Activated naive CD4-positive, alpha-beta T cell (primary cell): ENCODE measurements at places on chromosomes 1 and 21.
A peak's percentile ranks its signal among the peaks of the same experiment; 100 is the strongest.

DNA sequence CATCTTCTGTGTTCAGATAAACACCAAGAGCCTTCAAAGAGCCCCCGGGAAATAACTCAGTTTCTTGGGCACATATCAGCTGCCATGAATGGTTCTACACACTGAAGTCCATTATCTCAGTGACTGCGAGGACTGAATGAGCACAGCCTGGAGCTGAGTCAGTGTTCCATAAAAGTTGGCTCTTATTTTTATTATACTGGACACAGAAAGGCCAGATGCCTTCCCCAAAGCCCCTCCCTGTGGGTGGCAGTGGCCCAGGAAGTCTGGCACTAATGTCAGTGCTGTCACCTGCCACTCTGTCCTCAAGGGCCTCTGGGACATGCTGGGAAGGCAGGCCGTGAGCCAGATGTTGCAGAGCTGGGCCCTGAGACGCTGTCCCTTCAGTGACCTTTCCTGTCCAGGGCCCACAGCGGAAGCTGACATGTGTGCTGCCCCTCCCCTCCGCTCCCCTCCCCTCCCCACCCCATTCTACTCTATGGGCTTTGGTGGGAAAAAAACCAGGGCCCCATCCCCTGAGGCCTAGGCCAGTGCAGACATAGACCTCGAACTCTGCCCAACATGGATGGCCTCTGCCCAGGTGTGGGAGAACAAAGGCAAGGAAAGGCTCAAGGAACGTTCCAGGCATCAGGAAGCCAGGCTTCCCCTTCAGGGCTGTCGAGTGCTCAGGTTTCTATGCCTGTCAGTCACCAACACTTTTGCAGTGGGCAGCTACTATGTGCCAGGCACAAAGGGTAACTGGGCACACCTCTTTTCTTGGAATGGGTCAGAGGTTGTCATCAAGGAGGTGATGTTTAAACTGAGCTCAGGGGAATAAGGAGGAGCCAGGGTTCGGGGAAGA is 22.4 kb upstream of the NPPB start:
- DNase-seq = no peak

DNA sequence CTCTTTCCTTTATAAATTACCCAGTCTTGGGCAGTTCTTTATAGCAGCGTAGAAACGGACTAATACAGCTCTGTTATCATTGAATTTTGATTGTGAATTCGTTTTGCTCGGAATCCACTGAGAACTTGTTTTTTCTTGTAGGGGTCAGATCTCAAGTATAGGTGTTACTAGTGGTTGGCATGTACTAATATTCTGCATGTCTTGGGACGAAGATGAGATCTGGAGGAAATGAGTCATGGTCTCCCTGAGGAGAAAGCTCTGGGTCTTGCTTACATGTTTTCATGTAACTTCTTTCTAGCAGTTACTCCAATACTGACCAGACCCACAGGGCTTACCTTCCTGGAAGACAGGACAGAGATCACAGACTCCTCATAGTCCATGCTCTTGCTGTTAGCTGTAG is 30.3 kb downstream of the ZSCAN20 start:
- no peak for DNase-seq

GRCh38 chr1:204384636-204385352 is 25.1 kb upstream of the PLEKHA6 start:
- DNase-seq = no peak

DNA sequence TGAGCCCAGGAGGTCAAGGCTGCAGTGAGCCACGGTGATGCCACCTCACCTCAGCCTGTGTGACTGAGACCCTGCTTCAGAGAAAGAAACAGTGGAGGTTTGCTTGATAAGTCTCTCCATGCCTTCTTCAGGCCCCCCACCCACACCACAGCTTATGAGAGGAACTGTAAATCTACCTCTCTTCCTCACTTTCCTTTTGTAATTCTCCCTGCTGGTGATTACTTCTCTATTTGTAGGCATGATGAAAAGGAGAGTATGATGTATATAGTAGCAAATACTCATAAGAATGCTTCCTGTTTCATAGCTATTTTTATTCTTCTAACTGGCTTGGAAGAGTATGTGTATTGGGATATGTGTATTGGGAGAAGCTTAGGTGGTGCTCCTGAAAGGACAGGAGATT is 186.3 kb downstream of the VPS13D start:
- no peak for DNase-seq

DNA sequence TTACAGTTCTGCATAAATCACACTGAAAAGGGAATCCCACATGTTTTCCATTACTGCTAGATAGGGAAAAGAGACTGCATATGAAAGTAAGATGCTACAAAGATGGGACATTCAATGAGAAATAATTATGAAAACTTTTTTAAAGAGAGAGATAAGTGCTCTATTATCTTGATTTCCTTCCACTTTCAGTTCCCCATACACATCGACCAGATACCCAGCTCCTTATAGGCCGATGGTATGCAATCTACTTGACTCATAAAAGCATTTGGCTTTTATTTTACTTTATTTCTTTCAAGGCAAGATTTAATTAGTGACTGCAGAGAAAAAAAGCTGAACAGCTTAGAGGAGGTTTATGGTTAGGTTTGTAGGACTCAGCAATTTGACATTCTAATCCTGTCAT is 13.1 kb downstream of the BRINP2 start:
- DNase-seq = no peak

DNA sequence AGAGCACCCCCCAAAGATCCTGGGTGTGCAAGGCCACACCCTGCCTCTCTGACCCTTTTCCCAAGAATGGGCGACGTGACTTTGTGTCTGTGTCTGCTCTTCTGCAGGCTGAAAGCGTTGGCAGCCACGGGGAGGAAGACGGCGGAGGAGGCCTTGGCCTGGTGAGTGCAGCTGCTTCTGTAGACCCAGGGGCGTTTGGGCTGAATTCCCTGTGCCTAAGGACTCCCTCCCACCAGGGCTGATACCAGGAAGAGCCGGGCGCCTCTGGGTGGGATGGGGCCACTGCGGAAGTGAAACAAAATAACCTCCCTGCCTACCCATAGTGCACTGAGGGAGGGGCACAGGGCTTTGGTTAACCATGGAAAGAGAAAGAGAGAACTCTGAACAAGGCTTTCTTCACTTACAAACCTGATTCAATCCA is 2.5 kb downstream of the UBASH3A start:
- DNase-seq = no peak

DNA sequence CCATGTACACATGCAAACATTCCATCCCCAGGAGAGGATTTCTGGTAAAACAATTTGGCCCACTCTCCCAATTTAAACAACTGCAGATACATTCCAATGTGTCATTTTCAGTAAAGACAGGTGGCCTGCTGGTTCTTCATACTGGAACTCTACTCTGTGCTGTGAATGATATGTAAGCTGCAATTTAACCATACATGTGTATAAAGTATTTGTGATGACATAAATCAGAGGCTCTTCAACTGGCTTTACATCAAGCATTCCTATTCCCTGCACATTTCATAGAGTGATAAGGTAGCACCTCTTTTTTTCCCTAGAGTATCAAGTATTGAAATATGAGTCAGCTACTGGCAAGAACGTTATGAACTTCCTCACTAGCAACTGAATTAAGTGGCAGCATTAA is 649.5 kb upstream of the ADGRL2 start:
- DNase-seq = no peak

DNA sequence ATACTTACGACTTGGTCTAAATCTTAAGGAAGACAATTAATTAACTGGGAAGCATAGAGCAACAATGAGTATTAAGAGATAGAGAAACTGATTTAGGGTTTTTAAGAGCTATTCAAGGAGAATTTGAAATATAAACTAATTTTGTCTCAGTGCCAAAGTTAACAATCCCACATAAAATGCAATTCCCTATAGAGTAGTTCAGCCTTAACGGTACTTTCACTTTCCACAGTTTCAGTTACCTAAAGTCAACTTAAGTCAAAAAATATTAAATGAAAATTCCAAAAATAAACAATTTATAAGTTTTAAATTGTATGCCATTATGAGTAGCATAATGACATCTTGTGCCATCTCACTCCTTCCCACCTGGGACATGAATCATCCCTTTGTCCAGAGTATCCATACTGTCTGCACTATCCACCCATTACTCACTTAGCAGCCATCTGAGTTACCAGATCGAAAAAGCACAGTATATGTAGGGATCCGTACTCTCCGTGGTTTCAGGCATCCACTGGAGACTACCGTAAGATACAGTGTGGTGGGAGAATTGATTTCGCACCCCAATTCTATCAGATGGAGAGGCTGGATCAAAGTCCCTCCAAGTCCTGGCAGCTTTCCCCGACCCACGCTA is 4.8 kb upstream of the SARS1 start:
- no peak for DNase-seq

GRCh38 chr1:196317535-196318522 is 290.4 kb downstream of the KCNT2 start:
- no peak for DNase-seq

DNA sequence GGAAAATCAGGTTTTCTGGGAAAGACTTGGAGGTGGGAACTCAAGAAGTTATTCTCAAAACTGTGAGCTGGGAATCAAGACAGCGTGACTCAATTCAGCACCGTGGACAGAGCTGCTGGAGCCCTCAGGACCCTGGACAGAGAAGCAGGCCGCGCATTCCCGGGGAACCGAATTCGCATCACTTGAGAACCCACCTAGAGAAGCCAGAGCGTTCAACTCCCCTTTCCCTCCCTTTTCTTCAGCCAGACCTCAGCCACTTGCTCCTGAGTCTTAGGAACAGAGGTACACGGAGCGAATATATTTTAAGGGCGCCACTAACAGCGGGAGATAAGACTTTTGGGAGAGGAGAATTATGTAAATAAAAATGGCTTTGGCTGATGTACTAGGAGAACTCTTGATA is 2.0 kb upstream of the LIN28A start:
- peak; percentile 59 for DNase-seq

- no peak for DNase-seq
Measured at GRCh38 chr1:119743776-119744597, 24.7 kb downstream of the HMGCS2 start.

DNA sequence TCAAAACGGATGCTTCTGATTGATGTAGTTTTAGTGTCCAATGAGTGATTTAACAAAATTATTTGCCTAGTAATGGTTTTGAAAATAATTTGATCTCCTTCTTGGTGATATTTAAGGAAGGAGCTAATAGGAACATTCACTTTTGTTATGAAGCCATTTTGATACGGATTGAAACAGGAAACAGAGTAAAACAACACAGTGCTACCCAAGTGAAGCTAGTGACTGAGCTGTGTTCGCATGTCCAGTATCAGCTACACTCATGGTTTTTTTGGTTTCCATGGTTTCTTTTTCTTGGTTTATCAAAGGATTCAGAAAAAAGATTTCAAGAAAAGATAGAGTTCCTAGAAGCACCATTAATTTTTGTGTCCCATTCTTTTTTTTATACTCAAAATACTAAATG is 40.1 kb upstream of the PLEKHO1 start:
- DNase-seq = no peak

- DNase-seq = no peak
Measured at GRCh38 chr1:59751801-59752200, 62.9 kb upstream of the HOOK1 start.

GRCh38 chr1:32186077-32186476 is 6.6 kb downstream of the TXLNA start:
- DNase-seq = no peak
